ENCODE measurements at places on chromosomes 13 and 19. TPM values are rescaled to one million over a fixed set of nuclear protein-coding genes. Genes with fewer than 3 reads are reported as not detected.

PRR22 gene
- 1.6 TPM for total RNA-seq

- DNase-seq, result no peak
Measured at GRCh38 chr13:99263126-99263785, 5.1 kb upstream of the GPR18 start.

MAMSTR gene
- 0.38 TPM for total RNA-seq

TDRD12 gene
- total RNA-seq, result 2.6 TPM

GRCh38 chr13:78875792-78876580 is 217.0 kb upstream of the OBI1 start:
- no peak for DNase-seq

DNA sequence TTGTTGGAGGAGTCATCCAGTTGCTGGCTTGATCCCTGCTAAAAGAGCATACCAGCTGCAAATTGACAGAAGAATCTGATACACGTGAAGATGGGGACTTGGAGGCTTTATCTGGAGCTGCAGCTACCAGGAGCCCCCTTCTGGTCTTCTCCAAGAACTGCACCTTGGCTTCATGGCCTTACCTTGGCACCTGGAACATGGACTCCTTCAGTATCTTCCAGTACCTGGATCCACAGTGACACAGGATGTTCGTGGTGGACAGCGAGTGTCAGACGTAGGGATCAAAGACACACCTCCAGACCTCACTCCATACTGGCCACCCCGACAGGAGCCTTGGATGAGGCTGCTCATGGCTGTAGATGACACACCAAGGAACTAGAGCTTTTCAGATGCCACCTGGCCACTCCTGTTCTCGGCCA is 9.9 kb upstream of the ACSBG2 start:
- peak; percentile 63 for DNase-seq

BRME1 gene
- 1.5 TPM for total RNA-seq

DNA sequence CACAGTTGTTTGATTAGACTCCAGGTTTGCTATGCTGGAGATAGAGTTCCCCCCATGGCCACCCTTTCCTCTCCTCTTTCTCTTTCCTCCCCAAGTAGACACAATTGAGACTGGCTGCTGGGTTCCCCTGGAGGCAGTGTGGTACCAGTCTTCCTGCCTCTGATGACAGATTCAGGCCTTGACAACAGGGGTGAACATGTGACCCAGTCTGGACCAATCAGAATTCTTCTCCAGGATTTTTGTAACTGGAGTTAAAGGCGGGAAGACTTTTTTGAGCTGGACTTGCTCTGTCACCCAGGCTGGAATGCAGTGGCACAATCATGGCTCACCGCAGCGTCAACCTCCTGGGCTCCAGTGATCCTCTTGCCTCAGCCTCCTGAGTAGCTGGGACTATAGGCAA is 48.7 kb downstream of the CCNE1 start:
- DNase-seq, result no peak

GRCh38 chr13:78593652-78594455 is 9.5 kb downstream of the POU4F1 start:
- no peak for DNase-seq

SIAH3 gene
- total RNA-seq, result 0.14 TPM

DNA sequence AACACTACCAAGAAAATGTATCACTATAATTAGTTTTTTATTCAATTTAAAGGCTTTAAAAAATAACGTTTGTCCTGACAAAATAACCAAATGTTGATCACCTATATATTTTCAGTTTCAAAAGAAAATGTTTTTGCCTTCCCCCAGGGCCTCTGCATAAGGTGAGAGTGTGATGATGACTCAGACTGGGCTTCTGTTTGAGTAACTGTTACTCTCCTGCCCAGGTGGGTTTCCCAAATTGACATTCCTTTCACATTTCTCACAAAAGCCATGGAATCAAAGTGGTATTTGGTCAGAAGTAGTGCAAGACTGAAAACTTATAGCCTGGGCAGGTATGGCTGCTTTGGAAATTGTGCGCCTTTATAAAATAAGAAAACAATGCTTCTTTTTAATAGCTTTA is 180.6 kb downstream of the COG6 start:
- DNase-seq, result no peak

DNA sequence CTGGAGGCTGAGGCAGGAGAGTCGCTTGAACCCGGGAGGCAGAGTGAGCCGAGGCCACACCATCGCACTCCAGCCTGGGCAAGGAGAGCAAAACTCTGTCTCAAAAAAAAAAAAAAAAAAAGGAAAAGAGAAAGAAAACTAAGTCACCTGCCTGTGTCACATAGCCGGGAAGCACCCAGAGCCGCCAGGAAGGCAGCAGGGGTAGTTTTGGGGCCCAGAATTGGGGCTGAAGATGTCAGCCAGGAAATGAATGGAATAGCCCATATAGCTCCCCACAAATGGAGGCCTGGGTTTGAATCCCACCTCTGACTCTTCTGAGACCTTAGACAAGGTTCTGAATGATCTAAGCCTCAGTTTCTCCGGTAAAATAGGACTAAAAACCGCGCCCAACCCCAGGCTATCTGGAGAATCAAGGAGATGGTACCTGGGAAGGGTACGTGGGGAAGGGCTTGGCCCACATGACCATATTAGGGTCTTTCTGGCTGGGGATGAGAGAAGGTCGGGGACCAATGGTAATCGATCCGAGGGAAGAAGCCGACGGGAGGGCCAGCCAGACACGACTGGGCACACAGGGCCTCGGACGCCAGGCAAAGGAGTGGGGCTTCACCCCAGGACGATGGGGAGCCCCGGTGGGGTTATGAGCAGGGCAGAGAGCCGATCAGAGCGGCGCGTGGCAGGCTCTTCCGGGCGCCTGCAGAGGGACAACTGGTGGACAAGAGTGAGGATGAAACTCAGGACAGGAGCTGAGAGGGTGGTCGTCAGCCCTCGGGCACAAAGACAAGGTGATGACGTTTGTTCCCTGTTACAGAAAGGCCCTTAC is 14.4 kb downstream of the CCDC124 start:
- no peak for DNase-seq

TSPAN16 gene
- not detected for total RNA-seq

Measured in thymus (tissue), 14 donors.